ENCODE measurements at places on chromosomes 4 and X.

DNA sequence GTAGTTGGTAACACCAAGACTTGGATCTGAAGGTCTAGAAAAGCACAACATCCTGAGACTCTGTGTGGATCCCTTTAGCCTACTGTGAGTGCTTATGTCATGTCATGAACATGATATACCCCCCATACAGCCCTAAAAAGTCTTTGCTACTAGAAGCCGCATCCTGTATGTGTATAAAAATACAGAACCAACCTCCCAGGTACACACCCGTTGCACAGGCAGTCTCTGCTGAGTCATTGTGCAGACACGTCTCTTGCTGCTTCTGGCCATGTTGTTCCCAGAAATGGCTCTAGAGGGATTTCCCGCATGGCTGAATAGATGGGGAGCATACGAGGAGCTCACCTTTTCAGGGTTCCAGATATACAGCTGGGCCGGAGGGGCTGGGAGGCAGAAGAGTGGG is 93.3 kb downstream of the MAMLD1 start:
- DNase-seq = no peak

DNA sequence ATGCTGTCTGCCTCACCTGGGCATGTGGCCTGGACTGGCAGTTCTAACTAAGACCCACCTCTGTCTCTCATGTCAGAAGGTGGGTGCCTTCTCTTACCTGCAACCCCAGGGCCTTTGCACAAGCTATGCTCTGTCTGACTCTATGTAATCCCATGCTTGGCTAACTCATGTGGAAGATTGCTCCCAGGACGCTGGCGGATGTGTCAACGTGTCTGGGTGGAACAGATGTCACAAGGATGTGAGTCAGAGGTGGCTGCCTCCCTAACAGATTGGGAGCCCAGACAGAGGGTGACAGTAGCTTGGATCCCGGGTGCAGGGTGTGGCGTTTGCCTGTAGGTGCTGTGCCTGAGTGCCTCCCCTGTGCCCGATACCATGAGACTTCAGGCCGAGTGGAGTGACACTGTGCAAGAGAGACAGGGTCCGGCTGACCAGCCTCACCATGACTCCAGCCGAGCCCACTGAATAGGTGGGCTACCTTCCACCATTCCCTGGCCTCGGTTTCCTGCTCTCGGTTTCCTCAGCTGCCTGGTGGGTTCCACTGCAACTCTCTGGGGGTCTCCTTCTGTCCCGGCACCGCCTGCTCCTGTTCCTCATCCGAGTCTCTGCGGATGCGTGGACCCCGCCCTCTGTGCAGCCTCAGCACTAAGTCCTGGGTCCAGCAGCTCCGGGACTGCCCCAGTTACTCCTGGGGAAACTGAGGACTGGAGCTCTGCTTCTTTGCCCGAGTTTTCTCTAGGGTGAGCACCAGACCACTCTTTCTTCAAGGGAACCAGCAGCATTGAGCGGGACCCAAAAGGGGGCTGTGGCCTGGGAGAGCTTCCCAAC is 11.0 kb downstream of the SH3BP2 start:
- DNase-seq = no peak

- no peak for DNase-seq
These were observed 172 bp upstream of the HSPA4L start for GRCh38 chr4:127782025-127782274.

DNA sequence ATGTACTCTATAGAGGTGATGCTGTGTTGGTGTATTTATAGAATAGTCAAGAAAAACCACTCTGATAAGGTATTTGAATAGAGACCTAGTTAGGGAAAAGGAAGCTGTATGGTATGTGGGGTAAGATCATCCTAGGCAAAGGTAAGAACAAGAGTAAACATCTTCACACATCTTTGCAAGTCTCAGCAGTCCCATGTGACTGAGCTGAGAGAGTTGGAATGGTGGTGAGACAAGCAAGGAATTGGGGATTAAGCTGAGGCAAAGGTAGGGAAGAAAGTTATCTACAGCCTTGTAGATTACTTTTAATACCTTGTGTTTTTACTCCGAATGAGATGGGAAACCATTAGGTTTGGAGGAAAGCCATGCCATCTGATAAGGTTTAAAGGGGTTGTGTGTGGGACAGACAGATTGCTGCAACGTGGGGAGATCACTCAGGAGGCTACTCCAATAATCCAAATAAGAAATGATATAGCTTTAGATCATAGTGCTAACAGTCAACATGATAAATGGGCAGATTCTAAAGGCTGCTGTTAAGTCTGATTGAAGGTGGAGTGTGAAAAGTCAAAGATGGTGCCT is 31.7 kb upstream of the MANBA start:
- no peak for DNase-seq

GRCh38 chr4:113052379-113052951 is 3.0 kb downstream of the ANK2 start:
- no peak for DNase-seq

DNA sequence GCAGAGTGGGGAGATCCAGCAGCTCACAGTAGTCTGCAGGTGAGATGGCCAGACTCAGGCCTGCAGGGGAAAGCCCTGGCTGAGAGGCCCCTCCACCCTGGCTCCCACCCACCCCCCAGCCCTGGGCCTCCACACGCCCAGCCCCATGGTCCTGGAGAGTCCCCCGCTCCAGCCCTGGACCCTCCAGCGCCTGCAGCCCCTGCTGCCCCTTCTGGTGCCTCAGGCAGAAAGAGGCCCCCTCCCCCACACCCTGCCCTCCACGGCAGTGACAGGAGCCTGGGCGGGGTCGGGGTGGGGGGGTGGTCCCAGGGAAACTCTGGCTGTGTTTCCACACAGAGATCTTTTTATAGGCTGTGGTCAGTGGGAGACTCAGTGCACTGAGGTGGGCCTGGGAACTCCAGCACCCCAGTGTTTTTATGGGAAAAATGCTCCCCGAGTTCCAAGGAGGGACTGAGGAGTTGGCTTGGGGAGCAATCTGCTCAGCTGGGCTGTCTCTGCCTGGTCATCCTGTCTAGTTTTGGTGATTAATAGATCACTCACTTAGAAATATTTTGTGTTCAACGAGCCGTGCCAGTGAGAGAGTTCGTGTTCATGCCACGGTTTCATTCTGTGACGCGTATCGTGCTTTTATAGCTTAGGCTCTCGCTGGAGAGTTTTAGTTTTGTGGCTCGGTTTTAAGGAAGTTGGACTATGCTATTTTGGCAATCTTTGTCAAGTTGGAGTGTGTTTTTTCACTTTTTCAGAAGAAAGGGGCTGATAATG is 53.1 kb upstream of the HGFAC start:
- no peak for DNase-seq

DNA sequence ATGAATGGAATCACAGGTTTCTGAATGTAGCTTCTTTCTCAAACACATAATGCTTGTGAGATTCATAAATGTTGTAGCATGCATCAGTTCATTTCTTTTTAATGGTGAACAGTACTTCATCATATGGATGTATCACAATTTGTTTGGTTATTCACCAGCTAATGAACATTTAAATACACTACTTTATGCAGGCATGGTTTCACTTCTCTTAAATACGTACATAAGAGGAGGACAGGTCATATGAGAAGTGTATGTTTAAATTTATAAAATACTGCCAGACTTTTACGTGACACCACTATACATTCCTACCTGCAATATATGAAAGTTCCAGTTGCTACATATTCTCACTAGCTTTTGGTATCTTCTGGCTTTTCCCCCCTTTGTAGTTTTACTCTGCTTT is 65.4 kb downstream of the ANKRD17 start:
- DNase-seq = no peak

- DNase-seq = no peak
These were observed 85.3 kb upstream of the RBPJ start for GRCh38 chr4:26235500-26235899.

- no peak for DNase-seq
These were observed 180.3 kb upstream of the PPARGC1A start for GRCh38 chr4:24070117-24070516.

GRCh38 chr4:11038926-11039325 is 354.4 kb upstream of the CLNK start:
- no peak for DNase-seq

DNA sequence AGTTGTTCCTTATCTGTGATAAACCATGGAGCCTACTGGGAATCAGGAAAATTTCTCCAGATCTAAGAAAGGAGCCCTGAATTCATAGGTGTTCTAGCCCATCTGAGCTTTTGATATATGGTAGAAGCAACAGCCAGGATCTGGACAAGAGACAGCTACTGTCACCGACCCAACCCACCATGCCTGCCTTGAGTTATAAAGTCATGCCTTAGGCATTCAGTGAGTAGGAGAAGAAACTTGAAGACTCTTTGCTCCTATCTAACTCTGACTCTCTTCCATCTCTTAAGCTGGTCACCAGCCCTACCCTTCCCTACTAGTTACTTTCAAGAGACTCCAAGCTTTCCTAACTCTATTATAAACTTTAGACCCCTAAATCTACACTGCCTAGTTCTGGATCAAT is 83.9 kb upstream of the FAM9B start:
- no peak for DNase-seq

GRCh38 chrX:114611018-114611619 is 27.2 kb downstream of the HTR2C start:
- peak; percentile 40 for DNase-seq

GRCh38 chr4:139301821-139302611 is at the start of gene NDUFC1:
Gene NDUFC1 (minus strand): TSS chr4:139302477. CDS start chr4:139295798, 6,679 bp downstream.
- DNase-seq = peak; percentile 65

- no peak for DNase-seq
These were observed 91.5 kb upstream of the ANKRD50 start for GRCh38 chr4:124804041-124804440.

DNA sequence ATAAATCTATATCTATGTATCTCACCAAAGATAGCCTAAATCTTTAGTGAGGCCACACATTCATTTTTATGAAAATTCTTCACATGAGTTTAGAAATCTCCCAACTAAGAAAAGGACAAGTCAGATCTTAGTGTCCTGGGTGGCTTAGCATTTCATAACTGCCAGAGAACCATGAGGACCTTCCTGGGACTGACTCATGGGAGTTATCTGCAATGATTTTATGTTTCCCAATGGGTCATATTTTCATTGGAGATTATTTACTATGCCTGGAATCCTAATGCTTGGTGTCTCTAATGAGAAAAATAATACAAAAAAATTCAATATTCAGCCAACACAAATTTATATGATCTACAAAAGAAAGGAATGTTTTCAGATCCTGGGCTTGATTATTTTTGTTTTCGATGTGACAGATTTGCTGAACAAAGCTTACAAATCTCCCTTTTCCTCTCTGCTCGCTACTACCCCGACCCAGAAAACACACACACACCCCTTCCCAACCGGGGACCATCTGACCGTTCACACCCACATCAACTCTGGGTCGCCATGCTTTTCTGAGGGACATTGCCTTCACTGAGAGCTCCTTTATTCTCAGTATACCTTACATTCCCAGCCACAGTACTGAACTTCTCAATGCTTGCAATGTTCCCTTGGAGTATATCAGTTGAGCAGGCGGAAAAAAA is 40.1 kb downstream of the SORBS2 start:
- no peak for DNase-seq

Data from CD4-positive, alpha-beta T cell treated with Interleukin-17A for 4 hours (primary cell).